Adipocyte (in vitro differentiated cells): ENCODE measurements at places on chromosomes 13 and 19.

DNA sequence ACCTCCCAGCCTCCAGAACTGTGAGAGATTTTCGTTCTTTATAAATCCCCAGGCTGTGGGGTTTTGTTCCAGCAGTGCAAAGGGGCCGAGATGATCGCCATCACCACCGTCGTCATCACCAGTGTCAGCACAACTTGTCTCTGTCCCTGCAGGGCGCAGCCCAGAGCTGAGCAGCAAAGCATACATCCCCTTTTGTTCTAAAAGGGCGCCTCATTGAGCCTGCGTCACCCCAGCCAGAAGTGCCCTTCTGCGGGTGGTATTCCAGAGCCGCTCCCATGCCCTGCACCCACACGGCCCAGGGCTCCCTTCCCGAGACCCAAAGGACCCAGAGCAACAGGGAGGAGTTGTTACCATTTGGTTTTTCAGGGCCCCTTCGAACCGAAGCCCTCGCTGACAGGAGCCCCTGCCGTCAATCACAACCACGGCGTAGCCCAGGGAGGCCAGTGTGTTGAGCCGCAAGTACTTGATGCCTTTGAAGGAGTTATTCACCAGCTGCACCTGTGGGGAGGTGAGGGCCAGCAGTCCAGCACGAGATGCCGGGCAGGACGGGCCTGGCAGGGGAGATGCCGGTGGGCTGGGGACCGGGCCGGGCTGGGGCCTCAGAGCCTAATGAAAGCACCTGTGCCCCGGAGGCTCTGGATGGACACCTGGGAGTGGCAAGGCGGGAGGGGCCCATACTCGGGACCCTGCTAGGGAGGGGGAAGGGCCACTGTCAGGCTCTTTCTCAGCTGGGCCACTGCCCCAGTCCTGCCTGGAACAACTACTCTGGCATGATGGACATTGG is 14.4 kb upstream of the MYDGF start:
- no peak for DNase-seq

DNA sequence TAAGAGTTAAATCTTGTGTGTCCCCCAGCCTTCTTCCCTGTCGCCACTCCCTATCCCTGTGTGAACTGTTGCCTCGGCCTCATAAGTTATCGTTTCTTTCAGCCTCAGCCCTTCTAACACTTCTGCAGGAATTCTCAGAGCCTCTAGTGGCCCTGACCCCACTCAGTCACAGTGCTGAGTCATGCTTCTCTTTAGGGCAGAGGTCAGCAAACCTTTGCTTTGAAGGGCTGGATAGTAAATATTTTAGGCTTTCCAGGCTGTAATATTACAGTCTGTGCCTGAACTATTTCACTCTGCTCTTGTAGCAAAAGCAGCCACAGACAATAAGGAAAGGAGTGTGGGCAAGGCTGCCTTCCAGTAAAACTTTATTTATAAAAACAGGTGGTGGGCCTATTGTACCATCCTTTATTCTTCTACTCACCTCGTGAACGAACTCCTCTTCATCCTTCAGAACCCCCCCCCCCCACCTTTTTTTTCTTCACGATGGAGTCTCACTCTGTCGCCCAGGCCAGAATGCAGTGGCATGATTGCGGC is 22.1 kb downstream of the MYO9B start:
- DNase-seq, result peak; percentile 70

DNA sequence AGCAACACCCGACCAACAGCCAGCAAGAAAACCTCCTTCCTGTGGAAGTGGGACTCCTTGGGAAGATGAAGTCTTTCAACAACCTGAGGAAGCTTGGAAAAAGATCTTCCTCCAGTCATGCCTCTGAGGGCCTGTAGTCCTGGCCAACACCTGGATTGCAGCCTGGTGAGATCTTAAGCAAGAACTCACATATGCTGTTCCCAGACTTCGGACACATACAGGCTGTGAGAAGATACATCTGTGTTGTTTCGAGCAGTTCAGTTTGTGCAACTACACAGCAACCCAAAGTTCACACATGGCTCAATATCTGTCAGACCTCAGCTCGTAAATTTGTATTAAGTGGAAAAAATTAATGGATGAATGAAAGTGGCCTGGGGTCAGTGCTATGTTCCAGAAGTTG is 65.1 kb upstream of the UBAC2 start:
- no peak for DNase-seq

- no peak for DNase-seq
Observed at GRCh38 chr13:42378383-42378780, 106.4 kb downstream of the AKAP11 start.

- no peak for DNase-seq
Observed at GRCh38 chr13:111846391-111847159, 220.4 kb upstream of the SOX1 start.

GRCh38 chr19:52532480-52532879 is 5.0 kb downstream of the ZNF808 start:
- no peak for DNase-seq

DNA sequence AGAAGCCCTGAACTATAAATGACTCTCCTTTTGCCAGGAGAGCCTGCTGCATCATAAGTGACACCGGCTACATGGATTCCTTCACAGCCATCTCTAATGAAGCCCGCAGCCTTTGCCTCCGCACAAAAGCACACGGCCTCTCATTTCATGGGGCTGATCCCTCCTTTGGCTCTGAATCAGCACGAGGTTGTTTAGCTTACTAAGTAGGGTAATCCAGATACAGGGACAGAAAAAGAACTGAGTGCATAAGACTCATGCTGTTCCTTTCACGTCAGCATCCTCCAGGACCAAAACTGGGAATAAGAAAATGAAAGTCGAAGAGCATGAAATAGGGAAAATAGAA is 136.3 kb downstream of the DCT start:
- peak; percentile 65 for DNase-seq

DNA sequence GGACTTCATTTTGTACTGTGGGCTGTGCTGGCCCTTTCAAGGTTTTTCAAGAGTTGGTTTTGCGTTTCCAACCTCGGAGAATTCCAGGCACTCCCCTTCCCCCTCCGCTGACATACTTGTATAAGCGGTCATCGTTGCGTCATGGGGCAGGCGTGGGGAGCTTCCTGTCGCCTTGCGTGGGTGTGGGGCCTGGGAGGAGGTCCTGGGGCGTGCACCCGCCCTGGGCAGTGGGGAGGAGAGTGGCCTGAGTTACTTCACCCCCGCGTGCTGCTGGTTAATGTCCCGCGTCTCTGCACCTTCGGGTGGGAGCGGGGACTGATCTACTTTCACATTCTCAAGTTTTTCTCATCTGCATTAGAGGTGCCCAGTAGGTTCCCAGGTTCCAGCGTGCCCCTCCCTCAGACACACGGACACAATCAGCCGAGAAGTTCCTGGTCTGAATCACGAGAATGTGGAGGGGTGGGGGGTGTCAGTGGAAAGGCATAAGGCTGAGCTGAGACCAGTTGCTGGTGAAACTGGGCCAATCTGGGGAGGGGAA is 4.1 kb downstream of the IER2 start:
- DNase-seq, result peak; percentile 97
